Cortex of kidney (tissue), 1 donor: ENCODE measurements at places on chromosomes 7 and 10.

- no peak for DNase-seq
Measured at GRCh38 chr7:20284771-20285143, 45.9 kb upstream of the ITGB8 start.

DNA sequence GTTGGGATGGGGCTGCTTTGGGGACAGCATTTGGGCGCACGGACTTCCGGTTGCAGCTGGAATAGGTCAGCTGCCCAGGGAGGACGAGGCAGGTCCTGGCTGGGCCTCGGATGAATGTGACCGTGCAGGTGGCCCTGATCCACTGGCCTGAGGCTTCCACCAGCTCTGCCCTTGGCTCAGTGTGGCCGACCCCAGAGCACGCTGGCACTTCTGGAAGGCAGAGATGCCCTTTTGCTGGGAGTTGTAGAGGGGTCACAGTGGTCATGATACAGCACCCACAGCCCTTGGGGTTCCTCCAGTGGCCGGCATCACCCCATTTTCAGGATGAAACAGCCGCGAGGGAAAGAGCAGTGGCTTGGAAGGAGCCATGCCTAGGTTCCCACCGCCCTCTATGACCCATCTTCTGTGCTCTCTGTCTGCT, 19.0 kb downstream of the ADCY1 start:
- no peak for DNase-seq

GRCh38 chr7:140673774-140674155, 1.0 kb downstream of the ADCK2 start:
- no peak for DNase-seq

- no peak for DNase-seq
Measured at GRCh38 chr7:138900035-138900828, 81.0 kb downstream of the KIAA1549 start.

DNA sequence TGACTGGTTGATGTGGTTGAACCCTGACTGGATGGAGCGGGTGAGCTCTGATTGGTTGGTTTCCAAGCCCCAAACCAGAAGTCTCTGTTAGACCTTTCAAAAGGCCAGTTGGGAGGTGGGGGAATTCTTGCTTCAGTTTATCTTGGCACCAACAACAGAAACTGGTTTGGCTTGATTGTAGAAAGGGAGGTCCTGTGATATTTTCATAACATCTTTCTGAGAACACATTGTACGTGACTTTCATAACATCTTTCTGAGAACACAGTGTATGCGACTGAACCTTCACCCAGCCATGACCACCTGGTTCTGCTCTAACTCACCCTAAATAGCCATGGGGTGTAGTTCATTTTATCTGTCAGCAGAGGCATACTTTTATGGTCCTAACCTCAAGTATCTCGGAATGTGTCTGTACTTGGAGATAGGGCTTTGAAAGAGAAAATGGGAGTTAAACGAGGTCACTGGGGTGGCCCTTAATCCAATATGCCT, 88.3 kb downstream of the GALNT17 start:
- DNase-seq = no peak

DNA sequence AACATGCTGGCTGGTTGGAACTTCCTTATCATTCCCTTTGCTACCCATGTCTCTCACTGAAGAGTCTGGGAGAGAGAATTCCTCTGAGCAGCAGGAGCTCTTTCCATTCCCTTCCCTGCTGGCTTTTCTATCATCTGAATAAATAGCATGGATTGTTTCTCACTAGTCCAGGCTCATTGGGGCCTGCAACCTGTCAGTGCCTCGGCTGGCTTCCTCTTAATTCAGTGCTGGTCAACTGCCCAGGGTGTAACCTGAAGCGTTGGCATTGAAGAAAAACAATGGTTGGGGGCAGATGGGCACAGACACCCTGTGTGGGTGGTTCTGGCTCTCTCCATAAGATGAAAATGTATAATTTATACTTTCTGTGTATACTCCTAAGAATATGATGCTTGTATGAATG, 155.6 kb downstream of the ANLN start:
- DNase-seq = no peak

GRCh38 chr7:81769891-81770727, at the start of gene HGF:
Gene HGF (minus strand): TSS chr7:81770047. CDS start chr7:81769971, 76 bp downstream.
- DNase-seq = no peak

GRCh38 chr7:35694784-35695472, at the start of gene HERPUD2:
Gene HERPUD2 (minus strand): TSS chr7:35695135. CDS start chr7:35694330, 805 bp downstream.
- DNase-seq = peak; percentile 27

GRCh38 chr10:47048526-47048905, 137.3 kb downstream of the PTPN20 start:
- DNase-seq = no peak

GRCh38 chr10:108427146-108427545, 1262.6 kb upstream of the SORCS1 start:
- no peak for DNase-seq

DNA sequence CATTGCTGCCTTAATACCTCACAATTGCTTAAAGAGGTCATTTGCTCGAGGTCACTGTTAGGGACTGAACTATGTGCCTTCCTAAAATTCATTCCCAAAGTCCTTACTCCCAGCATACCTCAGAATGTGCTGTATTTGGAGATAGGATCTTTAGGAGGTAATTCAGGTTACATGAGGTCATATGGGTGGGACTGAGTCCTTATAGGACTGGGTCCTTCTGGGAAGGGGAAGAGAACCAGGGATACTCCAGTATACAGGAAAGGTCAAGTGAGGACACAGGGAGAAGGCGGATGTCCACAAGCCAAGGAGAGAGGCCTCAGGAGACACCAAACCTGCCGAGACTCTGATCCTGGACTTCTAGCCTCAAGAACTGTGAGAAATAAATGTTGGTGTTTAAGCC, 253.3 kb downstream of the PRPF18 start:
- no peak for DNase-seq

DNA sequence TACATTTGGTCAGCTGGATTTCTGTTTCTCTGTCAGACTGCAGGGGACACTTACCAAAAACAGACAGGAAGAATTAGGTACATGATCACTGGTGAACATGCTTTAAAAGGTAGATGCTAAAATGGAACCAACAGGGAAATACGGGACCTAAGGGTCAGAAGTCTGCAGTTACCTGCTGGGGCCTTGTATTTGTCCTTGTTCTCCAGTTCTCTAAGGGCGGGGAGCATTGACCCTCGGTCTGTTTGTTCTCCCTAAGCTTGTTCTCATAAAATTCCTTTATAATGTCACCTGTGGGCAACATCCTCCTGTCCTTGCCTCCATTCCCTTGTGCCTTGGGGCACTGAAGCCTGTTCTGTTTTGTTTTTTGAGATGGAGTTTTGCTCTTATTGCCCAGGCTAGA, 29.8 kb upstream of the MSMB start:
- DNase-seq = no peak

DNA sequence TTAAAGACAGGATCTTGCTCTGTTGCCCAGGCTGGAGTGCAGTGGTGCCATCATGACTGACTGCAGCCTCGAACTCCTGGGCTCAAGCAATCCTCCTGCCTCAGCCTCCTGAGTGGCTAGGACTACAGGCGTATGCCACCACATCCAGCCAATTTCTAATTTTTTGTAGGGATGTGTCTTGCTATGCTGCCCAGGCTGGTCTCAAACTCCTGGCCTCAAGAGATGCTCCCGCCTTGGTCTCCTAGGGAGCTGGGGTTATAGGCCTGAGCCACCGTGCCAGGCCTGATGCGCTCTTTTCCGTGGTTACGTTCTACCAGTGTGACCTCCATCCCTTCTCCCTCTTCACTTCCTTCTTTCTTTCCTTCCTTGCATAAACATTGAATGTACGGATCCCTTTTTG, 34.2 kb upstream of the IL15RA start:
- DNase-seq = no peak
